T-helper 1 cell (primary cell): ENCODE measurements at places on chromosomes 12 and 14.

GRCh38 chr14:82011460-82011859 lies 477.8 kb upstream of the SEL1L start:
- no peak for DNase-seq

- no peak for DNase-seq
These were observed 23.7 kb downstream of the NINJ2 start for GRCh38 chr12:639566-639965.

- DNase-seq: no peak
These were observed 378.0 kb downstream of the FOXG1 start for GRCh38 chr14:29144621-29145020.

- no peak for DNase-seq
These were observed 250.4 kb downstream of the CHST11 start for GRCh38 chr12:104707194-104707593.

DNA sequence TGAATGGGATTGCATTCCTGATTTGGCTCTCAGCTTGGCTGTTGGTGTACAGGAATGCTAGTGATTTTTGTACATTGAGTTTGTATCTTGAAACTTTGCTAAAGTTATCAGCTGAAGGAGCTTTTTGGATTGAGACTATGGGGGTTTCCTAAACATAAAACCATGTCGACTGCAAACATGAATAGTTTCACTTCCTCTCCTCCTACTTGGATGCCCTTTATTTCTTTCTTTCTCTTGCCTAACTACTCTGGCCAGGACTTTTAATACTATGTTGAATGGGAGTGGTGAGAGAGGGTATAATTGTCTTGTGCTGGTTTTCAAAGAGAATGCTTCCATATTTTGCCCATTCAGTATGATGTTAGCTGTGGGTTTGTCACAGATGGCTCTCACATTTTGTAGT lies 141.5 kb downstream of the CEP83 start:
- DNase-seq: no peak

GRCh38 chr12:125065919-125066570 lies 810 bp downstream of the AACS start:
- no peak for DNase-seq

- DNase-seq: no peak
These were observed 443.0 kb downstream of the RAD51B start for GRCh38 chr14:68262567-68262966.

GRCh38 chr14:69841656-69842055 lies 37.6 kb upstream of the SMOC1 start:
- no peak for DNase-seq

GRCh38 chr12:57837864-57838562 lies 8.5 kb downstream of the CTDSP2 start:
- DNase-seq: no peak

GRCh38 chr12:95298916-95299315 lies 81.3 kb downstream of the VEZT start:
- DNase-seq: no peak

DNA sequence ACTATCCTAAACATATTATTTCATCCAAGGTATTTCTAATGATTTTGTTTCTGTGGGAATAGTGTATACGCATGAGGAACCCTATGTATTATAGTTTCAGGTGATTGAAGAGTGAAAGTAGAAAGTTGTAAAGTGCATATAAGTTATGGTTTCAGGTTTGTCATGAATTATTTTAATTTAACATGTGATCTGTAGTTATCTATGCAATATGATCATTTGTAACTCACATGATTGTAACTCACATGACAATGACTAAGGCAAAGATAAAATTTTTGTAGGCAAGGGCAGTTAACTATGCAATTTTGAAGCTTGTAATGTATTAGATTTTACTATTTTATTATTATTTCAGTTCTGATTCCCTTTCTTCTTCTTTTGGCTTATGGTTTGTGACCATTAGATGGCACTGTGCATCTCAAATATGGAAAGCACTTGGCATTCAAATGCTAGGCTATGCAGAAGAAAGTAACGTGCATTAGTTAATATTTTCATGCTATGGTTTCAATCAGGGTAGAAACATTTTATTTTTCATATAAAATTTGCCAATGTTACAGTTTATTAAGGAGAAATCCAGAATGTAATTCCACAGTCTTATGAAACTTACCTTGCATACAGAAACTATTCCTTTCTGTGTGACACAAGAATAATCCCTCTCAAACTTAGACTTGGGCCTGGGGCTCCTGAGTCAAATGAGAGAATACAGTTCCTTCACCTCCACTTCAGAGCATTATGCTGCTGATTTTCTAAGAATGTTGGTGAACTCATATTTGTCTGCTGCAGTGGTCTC lies 15.8 kb upstream of the TMEM30B start:
- DNase-seq: no peak

GRCh38 chr12:131900397-131900796 lies 6.0 kb downstream of the ULK1 start:
- no peak for DNase-seq

- no peak for DNase-seq
These were observed 149.4 kb downstream of the FOXN3 start for GRCh38 chr14:89267656-89268055.

DNA sequence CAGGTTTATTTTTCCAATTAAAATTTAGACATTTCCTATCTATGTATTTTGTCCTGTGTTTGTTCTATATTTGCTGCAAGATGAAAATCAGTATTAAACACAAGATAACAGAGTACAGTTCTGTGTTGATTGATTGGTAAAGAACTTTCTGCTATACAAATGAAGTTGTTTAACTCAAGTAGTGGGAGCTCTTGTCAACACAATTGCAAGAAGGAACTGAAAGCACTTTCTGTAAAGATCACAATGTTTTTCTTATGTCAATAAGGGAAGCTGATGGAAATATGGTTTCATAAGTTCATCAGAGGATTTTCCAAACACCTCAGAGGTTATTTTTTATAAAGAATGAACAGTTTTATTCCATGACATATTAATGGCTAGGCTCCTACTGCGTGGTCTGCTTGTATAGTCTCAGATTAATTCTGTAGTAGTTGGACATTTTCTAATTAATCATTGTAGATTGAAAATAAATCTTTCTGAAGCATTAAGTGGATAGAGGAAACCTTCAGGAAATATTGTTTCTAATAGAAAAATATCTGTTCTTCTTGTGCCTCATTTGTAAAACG lies 379.5 kb downstream of the LRFN5 start:
- DNase-seq: no peak

DNA sequence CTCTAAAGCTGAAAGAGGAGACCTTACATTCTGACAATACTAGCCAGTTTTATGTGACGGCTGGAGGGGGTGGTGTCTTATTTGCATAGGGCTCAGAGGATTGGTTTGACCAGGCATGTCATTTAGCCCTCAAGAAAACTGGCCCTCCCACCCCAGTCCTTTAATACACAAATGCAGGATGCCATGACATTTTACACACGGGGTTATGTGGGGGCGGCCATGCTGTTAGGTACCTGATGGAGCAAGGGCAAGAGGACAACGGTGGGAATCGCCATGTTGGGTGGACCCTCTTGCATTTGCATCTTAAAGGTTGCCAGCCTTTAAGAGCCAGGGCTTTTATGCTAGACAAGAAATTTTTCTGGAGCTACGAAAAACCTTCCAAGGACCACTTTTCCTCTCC lies 23.3 kb downstream of the MDM2 start:
- DNase-seq: no peak

DNA sequence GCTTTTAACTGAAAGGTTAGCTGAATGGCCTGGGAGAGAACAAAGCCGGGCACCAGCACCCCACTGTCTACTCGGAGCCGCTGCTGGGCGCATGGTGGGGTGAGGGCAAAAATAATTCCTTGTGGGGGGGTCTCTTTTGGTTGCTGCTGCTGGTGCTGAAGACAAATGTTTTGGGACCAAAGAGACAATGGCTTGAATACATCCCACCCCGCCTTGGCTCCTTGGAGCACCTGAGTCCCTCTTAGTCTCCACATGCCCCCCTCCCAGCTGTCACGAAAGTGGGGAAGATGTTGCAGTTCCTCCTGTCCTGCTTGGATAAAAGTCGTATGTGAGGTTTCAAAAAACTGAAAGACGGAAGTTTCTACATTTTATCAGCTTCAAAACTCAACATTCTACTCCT lies 85.0 kb downstream of the PIWIL1 start:
- DNase-seq: no peak

DNA sequence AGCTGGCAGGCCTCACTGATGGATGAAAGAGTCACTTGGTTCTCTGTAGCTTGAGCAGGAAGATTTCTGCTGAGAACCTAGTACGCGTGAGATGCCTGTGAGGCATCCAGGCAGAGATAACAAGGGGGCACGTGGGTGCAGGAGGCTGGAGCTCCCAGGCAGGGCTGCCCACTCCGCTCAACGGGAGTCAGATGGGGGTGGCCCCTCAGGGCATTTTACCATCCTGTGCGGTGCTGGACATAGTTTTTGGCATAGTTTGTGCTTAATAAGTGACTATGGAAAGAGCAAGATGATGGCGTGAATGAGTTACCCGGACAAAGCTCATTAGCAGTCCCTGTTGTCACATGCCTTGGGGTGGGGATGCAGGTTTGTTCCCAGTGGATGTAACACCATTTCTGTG lies 182.8 kb downstream of the TSPAN9 start:
- DNase-seq: no peak

DNA sequence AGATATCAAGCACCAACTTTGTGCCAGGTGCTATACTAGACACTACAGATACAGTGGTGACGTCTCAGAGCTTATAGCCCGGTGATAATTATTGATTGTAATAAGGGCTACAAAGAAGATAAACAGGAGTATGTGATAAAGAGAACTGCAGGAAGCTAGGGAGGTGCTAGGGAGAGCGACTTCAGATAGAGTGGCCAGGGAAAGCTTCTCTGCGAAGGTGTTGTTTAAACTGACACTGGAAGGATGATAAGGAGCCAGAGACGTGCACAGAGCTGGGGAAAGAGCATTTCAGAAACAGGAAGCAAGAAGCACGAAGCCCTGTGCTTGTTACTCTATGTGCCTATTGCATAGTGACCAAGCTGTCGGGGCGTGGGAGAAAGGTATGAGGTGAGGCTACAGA lies 48.1 kb upstream of the OTX2 start:
- no peak for DNase-seq

DNA sequence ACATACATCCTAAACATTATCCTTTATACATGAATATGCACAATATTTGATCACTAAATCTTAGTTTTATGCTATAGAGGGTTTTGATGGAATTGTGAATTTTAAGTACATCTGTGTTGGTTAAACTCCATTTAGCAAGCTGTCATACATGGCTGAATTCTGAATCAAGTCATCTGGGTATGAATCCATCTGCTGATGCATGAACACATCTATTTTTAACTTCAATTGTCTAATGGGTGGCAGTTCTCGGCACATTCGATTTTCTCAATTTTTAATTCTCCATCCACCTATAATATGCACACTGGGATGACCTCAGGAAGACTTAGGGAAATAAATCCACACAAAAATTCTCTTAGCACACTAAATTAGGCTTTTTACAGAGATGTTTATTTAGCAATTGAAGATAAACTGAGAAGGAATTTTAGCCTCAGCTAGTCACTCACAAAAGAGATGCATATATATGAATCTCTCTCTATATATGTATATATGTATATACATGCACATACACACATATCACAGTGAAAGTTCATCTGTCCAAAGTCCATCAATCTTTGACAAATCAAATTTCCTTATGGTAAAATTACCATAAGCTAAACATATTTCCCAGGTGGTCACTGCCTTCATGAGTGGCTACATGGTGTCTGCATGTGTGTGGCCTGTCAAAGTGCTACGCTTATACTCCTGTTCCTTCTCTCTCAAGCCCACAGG lies 44.5 kb upstream of the VPS33A start:
- no peak for DNase-seq

DNA sequence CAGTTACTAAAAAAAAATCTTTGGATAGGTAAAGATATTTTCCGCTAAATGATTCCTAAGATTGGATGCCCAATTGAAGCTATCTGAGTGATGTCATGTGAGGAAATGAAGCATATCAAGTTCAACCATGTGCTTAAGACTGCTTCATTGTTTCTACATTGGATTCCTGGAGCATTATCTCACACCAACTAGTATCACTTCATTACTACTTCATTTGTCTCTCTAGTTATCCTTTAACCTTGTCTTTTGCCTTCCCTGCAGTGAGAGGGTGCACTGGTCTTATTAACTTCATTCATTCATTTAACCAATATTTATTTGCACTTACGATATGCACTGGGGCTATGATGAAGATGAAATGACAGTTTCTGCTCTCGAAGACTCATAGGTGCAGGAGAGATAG lies 198.1 kb downstream of the SLC38A4 start:
- no peak for DNase-seq

DNA sequence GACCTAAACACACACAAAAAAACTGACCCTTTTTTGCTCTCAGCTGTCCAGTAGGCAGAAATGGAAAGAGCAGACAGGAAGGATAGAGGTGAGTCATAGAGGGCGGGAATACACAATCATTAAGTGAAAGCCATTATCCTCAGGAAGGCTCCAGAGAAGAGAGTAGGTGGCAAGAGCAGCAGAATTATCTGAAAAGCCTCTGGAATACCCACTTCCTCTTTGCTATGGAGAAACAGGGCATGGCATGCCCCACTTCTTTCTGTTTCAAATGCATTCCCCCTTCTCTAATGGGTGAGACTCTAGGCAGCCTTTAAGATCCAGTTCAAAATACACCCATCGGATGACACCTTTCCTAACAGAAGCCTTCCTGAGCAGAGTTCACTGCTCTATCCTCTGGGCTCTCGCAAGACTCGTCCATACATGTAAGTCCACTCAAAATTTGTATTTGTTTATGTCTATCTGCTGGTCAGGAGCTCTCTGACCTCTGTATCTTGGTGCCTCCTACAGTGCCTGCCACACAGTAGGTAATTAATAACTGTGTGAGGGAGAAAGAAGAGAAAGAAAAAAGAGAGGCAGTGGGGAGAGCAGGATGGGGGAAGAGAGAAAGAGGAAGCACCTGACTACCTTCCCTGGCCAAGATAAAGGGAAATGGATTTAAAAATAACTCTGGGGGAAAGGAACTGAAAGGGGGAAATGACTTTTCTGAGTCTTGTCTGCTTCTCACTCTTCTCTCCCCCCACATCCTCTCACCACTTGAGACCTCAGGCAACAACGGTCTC lies 8.5 kb downstream of the KLHL33 start:
- no peak for DNase-seq

- no peak for DNase-seq
These were observed 29.6 kb downstream of the CCDC91 start for GRCh38 chr12:28219827-28220226.

- DNase-seq: no peak
These were observed 774.8 kb downstream of the VRK1 start for GRCh38 chr14:97571866-97572555.

DNA sequence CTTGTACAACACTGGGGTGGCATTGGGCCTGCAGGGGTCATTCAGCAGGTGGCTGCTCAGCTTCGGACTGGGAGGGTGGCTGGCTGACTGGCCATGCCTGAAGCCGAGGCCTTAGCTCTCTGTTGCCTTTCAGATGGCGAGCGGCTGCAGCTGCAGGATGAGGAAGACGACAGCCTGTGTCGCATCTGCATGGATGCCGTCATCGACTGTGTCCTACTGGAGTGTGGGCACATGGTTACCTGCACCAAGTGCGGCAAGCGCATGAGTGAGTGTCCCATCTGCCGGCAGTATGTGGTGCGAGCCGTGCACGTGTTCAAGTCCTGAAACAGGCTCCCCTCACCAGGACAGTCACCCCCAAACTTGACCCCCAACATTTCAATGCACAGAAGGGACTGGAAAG lies 23.3 kb downstream of the RNF34 start:
- DNase-seq: no peak
